ENCODE measurements at places on chromosomes 4 and X. TPM values are rescaled to one million over a fixed set of nuclear protein-coding genes. Genes with fewer than 3 reads are reported as not detected.

GRCh38 chr4:8848507-8849265, 23.0 kb downstream of the HMX1 start:
- DNase-seq = no peak
- no peaks in the 10 kb centered on the region for H3K4me1 ChIP-seq
- no peak overlapping the region for H3K4me3 ChIP-seq
- H3K27ac ChIP-seq = no peak overlapping the region
- peaks cover 100% of the 10 kb centered on the region for H3K27me3 ChIP-seq
- H3K36me3 ChIP-seq = no peaks in the 10 kb centered on the region

- no peaks in the 10 kb centered on the region for H3K27me3 ChIP-seq
- no peak overlapping the region for H3K27ac ChIP-seq
- H3K4me1 ChIP-seq = no peaks in the 10 kb centered on the region
- DNase-seq = no peak
- H3K4me3 ChIP-seq = no peak overlapping the region
Observed at GRCh38 chr4:110994781-110995180, 371.9 kb upstream of the PITX2 start.

GRCh38 chr4:142265536-142265935, 580.6 kb downstream of the INPP4B start:
- DNase-seq = no peak
- no peaks in the 10 kb centered on the region for H3K36me3 ChIP-seq
- peaks cover 8% of the 10 kb centered on the region for H3K4me1 ChIP-seq
- H3K27ac ChIP-seq = no peak overlapping the region
- H3K27me3 ChIP-seq = no peaks in the 10 kb centered on the region
- H3K4me3 ChIP-seq = no peak overlapping the region

DNA sequence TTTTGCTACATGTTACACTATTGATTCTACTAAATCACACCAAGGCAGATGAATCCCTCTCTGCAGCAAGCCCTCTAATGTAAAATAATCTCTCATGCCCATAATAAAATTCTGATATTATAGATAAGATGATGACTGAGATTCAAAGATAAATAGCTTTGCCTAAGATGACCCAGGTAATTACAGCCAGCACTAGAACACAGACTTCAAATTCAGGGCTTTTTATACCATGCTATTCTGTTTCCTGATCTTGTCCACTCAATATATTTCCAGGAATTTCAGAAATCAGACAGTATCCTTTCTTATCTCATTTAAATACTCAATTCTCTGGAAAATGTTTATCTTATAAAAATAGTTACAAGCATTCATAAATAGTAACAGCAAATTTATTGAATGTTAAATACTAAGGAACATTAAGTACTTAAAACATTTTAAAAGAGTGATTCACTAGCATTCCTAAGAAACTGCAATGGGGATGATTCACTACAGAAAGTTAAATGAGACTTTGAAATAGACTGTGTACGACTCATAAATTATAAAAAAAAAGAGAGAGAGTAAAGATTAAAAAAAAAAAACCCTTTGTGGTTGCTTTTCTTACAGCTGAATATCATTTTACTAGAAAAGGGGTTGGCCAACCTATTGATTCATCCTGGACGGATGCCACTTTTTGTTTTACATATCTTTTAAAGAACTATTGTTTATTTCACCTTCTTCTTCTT, 45.8 kb upstream of the IL21 start:
- H3K4me1 ChIP-seq = no peaks in the 10 kb centered on the region
- no peaks in the 10 kb centered on the region for H3K36me3 ChIP-seq
- H3K27me3 ChIP-seq = no peaks in the 10 kb centered on the region
- no peak for DNase-seq

The CAPN6 gene
- total RNA-seq = 0.68 TPM

The ABLIM2 gene
- 13.5 TPM for total RNA-seq

The GALNTL6 gene
- total RNA-seq = 0.12 TPM
